Ovary (tissue), 10 donors: ENCODE measurements at places on chromosomes 3 and 15. TPM values are rescaled to one million over a fixed set of nuclear protein-coding genes. Genes with fewer than 3 reads are reported as not detected.

ACAN gene
- 0.51 TPM for total RNA-seq

TMEM40 gene
- not detected for total RNA-seq

PAQR5 gene
- 0.50 TPM for total RNA-seq

ASB14 gene
- total RNA-seq, result not detected

ZPLD1 gene
- 0.11 TPM for total RNA-seq

RAB43 gene
- total RNA-seq, result 34.9 TPM

CCR2 gene
- 1.8 TPM for total RNA-seq

ECE2 gene
- total RNA-seq, result not detected

GOLGA8N gene
- 7.3 TPM for total RNA-seq

ALDH1A2 gene
- total RNA-seq, result 120 TPM

BCL2A1 gene
- total RNA-seq, result 0.72 TPM

CHST13 gene
- not detected for total RNA-seq

ARIH1 gene
- 191 TPM for total RNA-seq

COMMD2 gene
- total RNA-seq, result 39.4 TPM

OR5K2 gene
- not detected for total RNA-seq

NANOGP8 gene
- 1.8 TPM for total RNA-seq

ANKRD34C gene
- total RNA-seq, result not detected

SLC22A14 gene
- not detected for total RNA-seq

ISY1 gene
- 28.5 TPM for total RNA-seq

TMC3 gene
- 0.05 TPM for total RNA-seq

TMIE gene
- total RNA-seq, result 1.5 TPM

ADAM10 gene
- 70.8 TPM for total RNA-seq

AGTR1 gene
- 0.99 TPM for total RNA-seq

PTX3 gene
- not detected for total RNA-seq

GLDN gene
- 2.5 TPM for total RNA-seq

ADAMTS17 gene
- 3.0 TPM for total RNA-seq

EFCAB12 gene
- 1.2 TPM for total RNA-seq

CGNL1 gene
- total RNA-seq, result 19.7 TPM

SECISBP2L gene
- total RNA-seq, result 40.7 TPM

HES1 gene
- total RNA-seq, result 24.6 TPM

ANKDD1A gene
- 12.1 TPM for total RNA-seq

MESP2 gene
- total RNA-seq, result not detected

PLCL2 gene
- 24.7 TPM for total RNA-seq

NFKBIZ gene
- total RNA-seq, result 45.5 TPM

MAP2K1 gene
- total RNA-seq, result 28.0 TPM

SPATA12 gene
- total RNA-seq, result 0.10 TPM

FOXL2NB gene
- total RNA-seq, result 77.9 TPM

RHOV gene
- not detected for total RNA-seq

ACTC1 gene
- total RNA-seq, result 1.2 TPM

RASL12 gene
- total RNA-seq, result 13.5 TPM

ESYT3 gene
- 0.83 TPM for total RNA-seq

TM6SF1 gene
- 5.5 TPM for total RNA-seq

GPR149 gene
- total RNA-seq, result not detected

PPCDC gene
- 9.7 TPM for total RNA-seq

CASR gene
- 0.12 TPM for total RNA-seq
